GM04504 (cell line): ENCODE measurements at places on chromosomes 11 and 22.

DNA sequence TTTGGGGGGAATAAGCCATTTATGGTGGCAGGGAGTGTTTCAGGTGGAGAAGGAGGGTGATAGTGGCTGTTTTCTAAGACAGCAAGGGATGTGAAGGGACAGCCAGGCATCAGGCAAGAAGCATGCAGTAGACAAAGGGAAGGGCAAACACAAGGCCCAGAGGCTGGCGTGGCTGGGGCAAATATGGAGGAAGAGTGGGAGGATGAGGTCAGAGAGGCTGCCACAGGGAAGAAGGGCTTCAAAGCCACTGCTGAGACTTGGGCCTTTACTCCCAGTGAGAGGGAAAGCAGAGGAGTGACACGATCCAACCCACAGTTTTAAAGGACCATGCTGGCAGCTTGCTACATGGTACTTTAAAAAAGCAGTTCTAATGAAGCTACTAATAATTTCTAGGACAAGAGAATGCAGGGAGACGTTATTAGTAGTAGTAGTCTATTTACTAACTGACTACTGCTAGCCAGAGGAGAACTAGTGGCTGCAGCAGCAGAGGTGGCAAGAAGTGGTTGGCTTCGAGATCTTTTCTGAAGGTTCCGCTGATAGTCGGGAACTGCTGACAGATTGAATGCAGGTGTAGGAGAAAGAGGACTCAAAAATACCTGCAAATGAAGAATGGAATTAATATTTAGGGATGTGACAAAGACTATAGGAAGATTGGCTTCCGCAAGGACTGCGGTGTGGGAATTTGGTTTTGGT, 13.7 kb downstream of the KMT5B start:
- no peak for DNase-seq

GRCh38 chr11:1521382-1522080, 35.0 kb upstream of the MOB2 start:
- DNase-seq, result no peak

- DNase-seq, result no peak
Observed at GRCh38 chr22:29149841-29150555, 55.7 kb upstream of the EMID1 start.

- no peak for DNase-seq
Observed at GRCh38 chr11:103872748-103873147, 163.7 kb upstream of the DDI1 start.

DNA sequence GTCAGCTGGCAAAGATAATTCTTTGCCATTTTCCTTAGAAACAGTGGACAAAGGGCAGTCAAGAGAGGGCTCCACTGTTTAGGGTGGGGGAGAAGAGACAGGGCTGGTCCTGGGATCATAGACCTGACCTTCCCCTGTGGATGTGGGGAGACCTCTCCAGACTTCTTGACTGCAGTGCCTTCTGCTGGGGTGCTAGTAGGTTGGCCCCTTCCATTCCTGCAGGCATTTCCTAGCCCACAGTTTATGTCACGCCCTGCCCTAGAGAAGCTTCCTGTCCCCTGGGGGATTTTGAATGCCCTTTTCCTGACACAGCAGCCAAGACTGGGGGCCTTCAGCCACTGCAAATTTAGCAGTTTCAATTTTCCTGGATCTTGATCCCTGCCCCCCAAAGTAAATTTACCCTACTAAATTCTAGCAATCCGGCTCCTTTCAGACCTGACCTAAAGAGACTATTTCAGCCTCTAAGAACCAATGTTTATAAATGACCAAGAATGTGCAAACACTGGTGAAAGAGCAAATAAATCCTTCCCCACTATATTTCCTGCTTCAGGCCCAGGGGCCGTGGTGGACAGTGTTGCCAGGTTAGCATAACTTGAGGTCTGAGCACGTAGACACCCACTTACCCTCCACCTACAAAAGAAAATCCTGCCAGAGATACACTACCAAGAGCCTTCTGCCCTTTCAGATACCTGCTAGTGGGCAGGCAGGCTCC, 58.4 kb downstream of the PPFIBP2 start:
- no peak for DNase-seq

DNA sequence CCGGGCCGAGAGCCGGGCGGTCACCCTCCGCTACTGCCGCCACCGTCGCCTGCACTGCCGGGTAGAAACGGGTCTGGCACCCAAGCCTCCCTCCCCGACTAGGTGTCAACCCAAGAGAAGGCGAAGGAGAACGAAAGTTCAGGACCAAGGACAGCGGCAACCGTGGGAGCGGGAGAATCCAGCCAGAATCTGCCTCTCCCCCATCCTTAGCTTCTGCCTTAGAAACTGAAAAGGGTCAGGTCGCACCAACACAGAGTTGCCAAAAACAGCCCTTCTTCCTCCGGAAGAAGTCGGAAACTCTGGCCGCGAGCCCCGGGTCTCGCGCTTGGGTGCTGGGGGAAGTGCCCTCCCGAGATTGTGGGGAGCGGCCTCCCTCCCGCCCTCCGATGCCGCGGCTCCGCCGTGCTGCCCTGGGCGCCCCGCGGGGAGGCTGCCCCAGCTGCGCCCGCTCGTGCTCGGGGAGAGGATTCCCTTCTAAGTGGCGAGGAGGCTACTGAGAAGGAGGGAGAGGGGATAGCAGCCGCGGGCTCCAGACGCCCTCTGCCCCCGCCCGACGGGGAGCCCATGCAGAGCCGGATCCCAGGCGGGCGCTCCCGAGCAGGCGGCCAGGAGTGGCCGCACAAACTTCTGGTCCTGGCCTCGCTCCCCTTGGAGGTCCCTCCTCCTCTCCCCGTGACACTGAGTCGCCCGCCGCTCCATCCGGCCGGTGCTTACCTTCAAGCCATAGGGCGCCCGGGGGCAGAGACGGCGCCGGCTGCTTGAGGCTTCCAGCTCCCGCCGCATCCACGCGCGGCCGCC, 637 bp downstream of the DRD2 start:
- peak; percentile 46 for DNase-seq

DNA sequence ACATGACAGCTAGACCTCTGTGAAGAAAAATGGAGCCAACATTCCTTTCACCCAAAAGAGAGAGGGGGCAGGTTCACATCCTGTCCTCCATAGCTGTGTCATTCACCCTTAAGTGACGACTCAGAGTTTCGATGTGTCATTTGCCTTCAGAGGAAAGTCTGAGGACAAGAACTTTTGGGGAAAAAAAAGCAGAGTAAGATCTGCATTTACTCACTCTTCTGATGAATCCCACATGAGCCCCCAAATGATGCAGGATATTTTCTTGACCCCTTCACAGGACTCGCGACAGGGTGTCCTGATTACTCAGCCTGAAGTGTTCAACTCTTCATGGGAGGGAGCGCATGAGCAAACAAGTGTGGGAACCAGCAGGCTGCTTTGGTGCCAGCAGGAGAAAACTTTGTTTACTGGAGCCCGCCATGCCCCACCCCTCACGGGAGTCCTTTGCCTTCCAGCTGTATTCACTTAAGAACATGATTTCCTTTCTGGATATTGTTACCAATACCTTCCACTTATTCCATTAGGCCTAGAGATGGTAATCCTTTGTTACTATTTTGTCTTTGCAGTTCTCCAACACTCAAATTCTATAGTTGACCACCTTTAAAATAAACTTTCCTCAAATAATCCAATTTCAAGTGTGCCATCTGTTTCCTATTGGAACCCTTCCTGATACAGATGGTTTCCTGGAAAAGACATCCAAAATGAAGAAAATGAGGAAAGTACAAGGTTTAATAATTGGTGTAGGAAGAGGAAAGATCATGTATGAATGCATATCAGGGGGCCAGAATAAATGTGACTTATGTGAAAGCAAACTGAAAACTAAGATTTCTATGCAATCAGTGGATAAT, 729.8 kb downstream of the FAM181B start:
- DNase-seq, result peak; percentile 25

- no peak for DNase-seq
Observed at GRCh38 chr11:6746086-6746618, 25.6 kb downstream of the OR2AG2 start.

DNA sequence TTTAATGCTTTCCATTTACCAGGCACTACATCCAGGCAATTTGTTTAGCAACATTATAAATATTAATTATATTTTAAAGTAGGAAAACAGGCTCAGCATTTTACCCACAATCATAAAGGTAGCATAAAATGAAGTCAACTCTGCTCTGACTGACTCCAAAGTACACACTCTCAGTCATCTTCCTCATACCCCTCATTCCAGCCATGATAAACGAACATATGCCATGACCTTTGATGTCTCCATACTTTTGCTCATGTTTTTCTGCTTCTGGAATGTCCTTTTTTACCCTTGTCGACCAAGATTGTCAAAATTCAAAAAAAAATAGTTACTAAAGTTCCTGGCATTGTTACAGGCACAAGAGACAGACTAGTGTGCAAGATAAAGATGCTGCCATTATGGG, 77.7 kb upstream of the SOX6 start:
- DNase-seq, result no peak

DNA sequence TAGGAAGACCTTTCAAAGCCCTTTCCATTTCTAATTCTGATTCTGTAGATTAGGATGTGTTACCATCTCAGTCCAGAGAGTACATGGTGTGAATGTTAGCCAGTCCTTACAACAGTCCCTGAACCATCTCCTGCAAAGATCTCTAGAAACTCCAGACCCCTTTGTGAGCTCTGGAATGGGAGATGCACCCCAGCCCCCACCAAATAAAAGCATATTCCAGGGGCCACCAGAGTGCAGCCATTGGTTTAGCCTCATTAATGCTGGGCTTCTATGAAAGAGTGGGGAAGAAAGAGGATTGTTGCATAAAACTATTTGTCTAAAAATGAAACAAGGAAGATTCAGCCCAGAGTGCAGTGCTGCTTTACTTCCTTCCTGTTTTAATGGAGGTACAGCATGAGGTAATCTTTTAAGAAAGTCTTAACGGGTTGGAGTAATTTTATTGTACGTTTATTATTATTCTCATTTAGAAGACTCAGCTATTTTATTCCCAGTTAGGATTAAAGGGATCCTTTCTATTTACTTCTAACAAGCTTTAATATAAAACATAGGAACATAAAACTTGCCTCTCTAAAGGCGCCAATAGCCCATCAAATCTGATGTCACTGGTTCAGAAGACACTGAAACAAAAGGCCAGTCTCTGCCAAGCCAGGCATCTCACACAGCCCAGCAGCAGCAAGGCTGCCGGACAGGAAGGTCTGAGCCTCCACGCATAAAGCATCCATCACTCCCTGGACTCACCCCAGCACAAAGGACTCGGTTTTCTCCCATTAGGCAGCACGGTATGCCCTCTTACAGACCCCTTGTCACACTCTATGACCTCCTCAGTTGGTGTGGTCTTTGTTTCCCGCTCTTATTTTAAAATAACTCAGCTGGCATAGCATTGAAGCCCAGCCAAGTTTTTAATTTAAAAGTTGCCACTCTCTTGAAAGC, 203.9 kb upstream of the BLID start:
- no peak for DNase-seq

DNA sequence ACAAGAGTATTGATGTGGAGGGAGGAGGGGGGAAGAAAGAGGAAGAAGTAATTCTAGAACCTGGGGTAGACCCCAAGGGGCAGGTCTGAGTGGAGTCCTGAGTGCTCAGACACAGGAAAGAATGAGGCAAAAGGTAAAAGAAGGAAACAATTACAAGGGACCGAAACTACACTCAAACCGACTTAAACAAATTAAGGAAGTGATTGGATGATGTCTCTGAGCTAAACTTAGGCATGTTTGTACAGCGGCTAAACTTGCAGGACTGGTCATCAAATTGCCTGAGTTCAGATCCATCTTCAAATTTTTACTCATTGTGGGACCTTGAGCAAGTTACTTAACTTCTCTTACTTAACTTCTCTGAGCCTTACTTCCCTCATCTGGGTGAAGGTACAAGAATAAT, 86.3 kb upstream of the LRRC55 start:
- no peak for DNase-seq
